ENCODE measurements at places on chromosomes 13 and 19.

DNA sequence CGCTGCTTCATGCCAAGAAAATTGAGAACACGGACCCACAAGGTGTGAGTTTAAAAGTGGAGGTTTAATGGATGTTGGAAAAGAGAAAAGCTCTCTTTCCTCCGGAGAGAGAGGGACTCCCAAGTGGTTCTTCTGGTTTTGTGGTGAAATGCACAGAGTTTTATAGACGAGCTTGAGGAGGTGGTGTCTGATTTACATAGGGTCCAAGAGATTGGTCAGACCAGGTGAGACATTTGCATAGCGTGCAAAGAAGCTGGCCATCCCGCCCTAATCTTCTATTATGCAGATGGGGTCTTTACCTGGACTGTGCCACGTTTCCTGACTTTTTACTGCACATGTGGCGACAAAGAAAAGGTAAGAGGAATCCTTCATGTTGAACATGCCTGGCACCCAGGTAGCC is 236.4 kb upstream of the PCDH9 start:
- DNase-seq: no peak

DNA sequence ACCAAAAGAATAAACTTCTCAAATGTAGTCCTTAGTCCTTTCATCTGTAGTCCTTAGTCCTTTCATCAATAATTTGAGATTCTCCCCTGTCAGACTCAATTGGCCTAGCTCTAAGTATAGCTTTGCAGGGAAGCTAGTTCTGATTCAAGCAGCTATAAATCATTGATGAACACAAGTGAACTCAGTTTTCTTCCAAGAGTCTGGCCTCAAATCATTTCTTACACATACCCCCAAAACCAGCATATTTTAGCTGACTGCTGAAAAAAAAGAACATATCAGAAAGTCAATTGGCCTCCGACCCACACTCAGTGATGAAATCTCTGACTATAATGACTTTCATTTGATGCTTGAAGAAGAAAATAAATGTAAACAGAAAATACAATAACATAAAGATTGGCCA is 64.9 kb downstream of the TNFSF11 start:
- no peak for DNase-seq

GRCh38 chr13:35886332-35887114 is 244.7 kb downstream of the DCLK1 start:
- DNase-seq: no peak

- no peak for DNase-seq
These were observed 102.2 kb upstream of the GJB6 start for GRCh38 chr13:20334309-20334708.

Measured in GM12865 (cell line).